ENCODE measurements at places on chromosomes 6 and 20. TPM values are rescaled to one million over a fixed set of nuclear protein-coding genes. Genes with fewer than 3 reads are reported as not detected.

Gene SEMG1
- not detected for total RNA-seq

- no peak overlapping the region for H3K4me3 ChIP-seq
- no peak for DNase-seq
- H3K36me3 ChIP-seq = no peaks in the 10 kb centered on the region
- peaks cover 9% of the 10 kb centered on the region for H3K27me3 ChIP-seq
- H3K27ac ChIP-seq = no peak overlapping the region
- H3K4me1 ChIP-seq = peaks cover 5% of the 10 kb centered on the region
These were observed 68.3 kb downstream of the AFG1L start for GRCh38 chr6:108363113-108363512.

Gene LY6G6C
- total RNA-seq = not detected

GRCh38 chr20:58102261-58102660 is 126.2 kb downstream of the ANKRD60 start:
- no peak overlapping the region for H3K27ac ChIP-seq
- H3K4me3 ChIP-seq = no peak overlapping the region
- H3K36me3 ChIP-seq = no peaks in the 10 kb centered on the region

Gene CCDC167
- 66.6 TPM for total RNA-seq

GRCh38 chr20:37781626-37782025 is 87.8 kb downstream of the CTNNBL1 start:
- H3K36me3 ChIP-seq = peaks cover 26% of the 10 kb centered on the region
- H3K27ac ChIP-seq = no peak overlapping the region
- H3K27me3 ChIP-seq = no peaks in the 10 kb centered on the region
- H3K4me3 ChIP-seq = no peak overlapping the region

Gene TINAG
- not detected for total RNA-seq

Gene ABT1
- 32.9 TPM for total RNA-seq

Gene PTCHD4
- not detected for total RNA-seq

GRCh38 chr6:20873425-20874190 is 339.4 kb downstream of the CDKAL1 start:
- no peak for DNase-seq
- H3K27ac ChIP-seq = no peak overlapping the region
- H3K4me1 ChIP-seq = peaks cover 15% of the 10 kb centered on the region
- no peaks in the 10 kb centered on the region for H3K36me3 ChIP-seq

DNA sequence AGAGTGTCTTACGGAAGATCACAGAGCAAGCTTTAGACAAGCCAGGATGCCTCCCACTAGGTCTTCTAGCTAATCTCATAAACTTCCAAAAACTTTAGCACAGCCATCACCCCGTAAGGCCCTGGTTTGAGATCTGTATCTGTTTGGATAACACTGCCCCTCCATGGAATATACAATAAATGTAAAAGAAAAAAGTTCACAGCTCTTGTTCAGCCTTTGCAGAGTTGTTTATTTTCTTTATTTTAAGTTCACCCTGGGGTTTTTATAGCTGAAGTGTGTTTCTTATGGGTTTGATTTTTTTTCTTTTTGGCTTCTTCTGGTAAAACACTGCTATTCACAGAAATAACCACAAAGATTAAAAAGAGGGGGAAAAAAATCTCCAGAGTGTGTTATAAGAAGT is 125.6 kb downstream of the EYA2 start:
- H3K4me3 ChIP-seq = no peak overlapping the region
- no peak overlapping the region for H3K27ac ChIP-seq
- DNase-seq = no peak
- H3K36me3 ChIP-seq = no peaks in the 10 kb centered on the region
- H3K4me1 ChIP-seq = no peaks in the 10 kb centered on the region

DNA sequence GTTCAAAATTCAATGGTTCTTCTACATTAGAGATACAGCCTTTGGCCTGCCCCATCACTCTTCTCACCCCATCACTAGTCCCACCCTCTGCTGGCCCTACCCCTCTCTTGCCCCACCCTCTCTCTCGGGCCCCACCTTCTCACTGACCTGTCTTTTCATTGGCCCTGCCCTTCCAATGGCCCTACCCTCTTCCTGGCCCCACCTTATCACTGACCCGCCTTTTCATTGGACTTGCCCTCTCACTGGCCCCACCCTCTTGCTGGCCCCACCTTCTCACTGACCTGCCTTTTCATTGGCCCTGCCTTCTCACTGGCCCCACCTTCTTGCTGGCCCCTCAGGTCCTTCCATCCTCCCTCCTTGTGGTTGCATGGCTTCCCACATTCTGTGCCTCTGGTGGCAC is 107.2 kb upstream of the PLEKHG1 start:
- no peak overlapping the region for H3K4me3 ChIP-seq
- no peaks in the 10 kb centered on the region for H3K36me3 ChIP-seq
- no peak for DNase-seq

Gene TPD52L1
- 0.29 TPM for total RNA-seq

GRCh38 chr20:47969426-47969825 is 184.1 kb upstream of the SULF2 start:
- H3K4me1 ChIP-seq = no peaks in the 10 kb centered on the region
- no peak overlapping the region for H3K4me3 ChIP-seq
- DNase-seq = no peak
- H3K27ac ChIP-seq = no peak overlapping the region
- H3K27me3 ChIP-seq = peaks cover 3% of the 10 kb centered on the region
